Midbrain (tissue), 1 donor: ENCODE measurements at places on chromosomes 7 and 10.

DNA sequence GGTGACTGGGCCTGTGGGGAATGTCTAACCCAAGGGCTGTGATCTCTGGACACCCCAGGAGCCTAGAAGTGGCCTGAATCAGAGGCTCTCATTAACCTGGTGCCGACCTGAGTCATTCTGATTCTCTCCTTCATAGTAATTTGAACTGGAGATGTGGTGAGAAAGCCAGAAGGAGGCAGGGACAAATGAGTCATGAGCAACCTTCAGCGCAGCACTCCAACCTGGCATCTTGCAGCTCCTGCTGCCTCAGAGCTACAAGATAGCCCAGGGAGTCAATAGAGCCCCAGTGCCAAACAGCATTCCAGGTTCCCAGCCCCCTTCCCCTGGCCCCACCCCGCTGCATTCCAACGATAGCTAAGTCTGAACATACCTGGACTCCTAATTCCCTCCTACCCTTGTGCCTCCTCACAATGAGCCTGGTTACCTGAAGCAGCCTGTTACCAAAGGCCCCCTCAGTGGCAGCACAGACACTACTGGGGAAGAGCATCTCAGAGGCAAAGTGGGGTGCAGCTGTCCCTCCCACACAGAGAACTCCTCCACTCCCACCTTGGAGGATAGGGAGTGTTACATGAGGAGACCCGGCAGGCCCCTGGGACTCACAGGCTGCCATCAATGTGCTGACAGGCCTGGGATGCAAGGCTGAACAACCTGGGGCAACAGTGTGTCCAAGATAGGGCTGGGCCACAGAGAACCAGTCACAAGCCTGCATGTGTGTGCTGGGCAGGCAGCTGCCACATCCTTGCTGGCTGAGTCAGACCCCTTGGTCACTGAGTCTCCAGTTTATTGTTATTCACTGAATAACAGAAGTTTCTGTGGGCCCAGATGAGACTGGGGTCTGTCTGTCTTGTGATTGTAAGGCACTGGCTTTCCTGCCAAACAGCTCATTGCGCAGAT, 76.8 kb upstream of the LEP start:
- no peak for DNase-seq

GRCh38 chr7:767580-767940, 40.5 kb upstream of the PRKAR1B start:
- DNase-seq: no peak

GRCh38 chr7:148697256-148698006, 1.3 kb upstream of the CUL1 start:
- no peak for DNase-seq

DNA sequence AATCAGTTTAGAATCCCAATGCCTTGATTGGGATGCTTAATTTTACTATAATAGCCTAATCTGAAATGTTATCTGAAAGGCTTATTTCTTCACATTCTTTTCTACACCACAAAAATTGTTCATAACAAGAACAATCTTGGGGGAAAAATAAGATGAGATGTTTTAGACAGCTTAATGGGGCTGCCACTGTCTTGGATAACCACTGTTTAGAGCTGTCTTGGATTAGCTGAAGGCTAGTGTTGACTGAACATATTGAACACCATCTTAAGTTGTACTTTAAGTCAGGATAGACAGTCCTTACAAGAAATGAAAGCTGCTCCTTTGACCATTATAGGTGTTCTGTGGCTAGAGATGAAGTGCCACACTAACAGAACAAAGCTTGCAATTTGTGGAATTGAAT, 501.3 kb downstream of the GFRA1 start:
- DNase-seq: no peak

DNA sequence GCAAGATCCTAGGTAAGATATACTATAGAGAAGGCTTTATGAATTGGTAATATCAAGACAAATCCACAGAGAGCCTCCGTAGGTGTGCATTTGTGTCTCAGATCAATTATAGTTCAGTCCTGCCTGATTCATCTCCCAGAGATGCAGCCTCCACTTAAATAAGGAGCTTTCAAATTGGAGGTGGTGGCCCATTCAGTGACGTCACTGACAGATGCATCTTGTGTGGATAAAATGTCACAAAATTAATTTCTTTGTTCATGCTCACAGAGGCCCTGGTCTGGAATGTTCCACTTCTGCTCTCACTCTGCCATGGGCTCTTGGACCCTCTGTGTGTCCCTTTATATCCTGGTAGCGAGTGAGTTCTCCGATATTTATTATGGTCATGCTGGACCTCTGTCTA, 157.1 kb upstream of the PRSS58 start:
- DNase-seq: no peak

DNA sequence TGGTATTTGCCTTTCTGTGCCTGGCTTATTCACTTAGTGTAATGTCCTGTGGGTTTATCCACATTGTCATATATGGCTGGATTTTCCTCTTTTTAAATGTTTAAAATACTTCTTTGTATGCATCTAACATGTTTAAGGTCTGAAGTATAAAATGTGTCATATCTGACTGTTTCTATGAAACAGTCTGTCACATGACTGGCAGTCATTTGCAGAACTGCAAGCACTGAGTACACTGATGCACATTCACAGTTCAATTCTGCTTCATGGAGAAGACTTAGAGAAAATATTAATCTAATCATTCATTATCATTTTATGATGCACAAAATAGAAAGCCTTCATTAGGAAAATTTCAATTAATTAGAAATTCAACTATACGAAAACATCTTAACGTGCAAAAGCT, 119.7 kb upstream of the PRSS58 start:
- DNase-seq: no peak

DNA sequence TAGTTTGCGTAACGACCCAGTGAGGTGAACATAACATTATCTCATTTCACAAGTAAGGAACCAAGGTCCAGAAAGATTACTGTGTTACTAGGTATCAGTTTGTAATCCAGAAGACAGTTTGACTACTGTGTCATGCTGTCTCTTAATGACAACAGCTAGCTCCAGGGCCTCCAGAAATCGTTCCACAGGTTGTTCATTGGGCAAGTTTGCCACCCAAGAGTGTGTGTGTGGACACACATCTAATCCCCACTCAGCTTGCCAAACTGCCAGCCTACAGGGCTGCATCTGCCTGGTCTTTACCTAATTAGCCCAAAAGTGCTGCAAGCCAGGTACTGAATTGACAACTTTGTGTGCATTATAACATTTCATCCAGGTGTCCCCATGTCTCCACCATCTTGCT, 27.9 kb upstream of the SLC16A12 start:
- no peak for DNase-seq

GRCh38 chr7:66331883-66332282, 126.7 kb downstream of the TPST1 start:
- DNase-seq: no peak

- DNase-seq: no peak
These were observed 2.4 kb downstream of the MOGAT3 start for GRCh38 chr7:101198476-101198875.

- DNase-seq: no peak
These were observed 896 bp upstream of the GNG11 start for GRCh38 chr7:93920496-93921182.

- no peak for DNase-seq
These were observed 1.3 kb upstream of the C10orf67 start for GRCh38 chr10:23345861-23346260.

DNA sequence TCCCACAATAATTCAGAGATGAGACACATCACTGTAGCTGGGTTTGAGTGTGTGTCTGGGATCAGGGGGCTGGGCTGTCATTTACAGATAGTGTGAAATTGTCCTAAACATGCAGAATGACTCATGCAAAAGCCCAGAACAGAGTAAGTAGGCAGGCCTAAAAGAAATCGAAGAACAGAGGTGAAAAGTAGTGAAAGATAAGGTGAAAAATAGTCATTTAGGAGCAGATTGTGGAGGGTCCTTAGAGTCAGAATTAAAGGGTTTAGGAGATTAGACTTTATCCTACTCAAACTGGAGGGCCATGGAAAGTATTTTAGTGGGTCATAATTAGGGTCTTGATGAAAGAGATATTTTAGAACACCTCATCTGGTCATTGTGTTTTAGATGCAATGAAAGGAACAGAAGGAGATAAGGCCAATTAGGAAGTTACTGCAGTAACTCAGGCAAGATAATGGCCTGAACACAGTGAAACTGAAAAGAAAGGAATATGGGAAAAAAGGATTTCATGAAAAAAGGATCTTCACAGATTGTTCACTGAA, 58.3 kb upstream of the NEBL start:
- no peak for DNase-seq

DNA sequence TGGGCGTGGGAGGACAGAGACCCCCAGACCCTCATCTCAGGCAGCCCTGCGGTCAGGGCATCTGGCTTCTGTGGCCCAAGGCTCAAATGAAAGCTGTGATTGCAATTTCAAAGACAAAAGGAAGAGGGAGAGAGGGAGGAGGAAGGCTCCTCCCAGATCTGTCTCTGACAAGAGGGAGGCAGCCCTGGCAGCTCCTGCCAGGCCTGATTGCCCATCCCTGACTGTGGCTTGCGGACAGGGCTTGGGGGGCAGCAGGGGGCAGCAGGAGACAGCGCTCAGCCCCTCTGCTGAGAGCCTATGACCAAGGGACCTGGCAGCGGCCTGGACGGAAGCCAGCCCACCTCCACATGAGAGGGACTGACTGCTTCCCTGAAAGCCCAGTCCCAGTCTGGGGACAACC, 91.8 kb downstream of the PTPRN2 start:
- DNase-seq: no peak

GRCh38 chr10:113049881-113050280, 99.8 kb downstream of the TCF7L2 start:
- DNase-seq: no peak

GRCh38 chr7:77293046-77293445, 93.4 kb upstream of the FGL2 start:
- no peak for DNase-seq

GRCh38 chr7:158966780-158967390, 110.5 kb downstream of the DYNC2I1 start:
- no peak for DNase-seq

GRCh38 chr10:16470747-16471146, 33.9 kb downstream of the PTER start:
- DNase-seq: no peak

GRCh38 chr10:46228563-46229071, 58.2 kb upstream of the ANTXRL start:
- peak; percentile 68 for DNase-seq

DNA sequence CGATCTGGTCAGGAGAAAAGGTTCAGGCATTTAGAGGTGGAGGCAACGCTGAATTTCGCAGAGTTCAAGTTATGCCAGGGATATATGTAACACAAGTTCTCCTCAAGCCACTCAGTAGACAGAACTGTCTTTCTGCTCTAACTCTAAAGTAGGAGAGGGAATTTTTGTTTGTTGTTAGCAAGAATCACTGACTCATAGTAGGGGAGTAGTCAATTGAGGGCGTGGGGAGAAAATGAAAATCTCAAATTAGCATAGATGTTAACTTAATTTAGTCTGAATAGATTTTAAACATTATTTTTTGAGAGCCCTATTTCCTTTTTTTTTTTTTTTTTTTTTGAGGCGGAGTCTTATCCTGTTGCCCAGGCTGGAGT, 34.6 kb downstream of the PSMC2 start:
- no peak for DNase-seq

DNA sequence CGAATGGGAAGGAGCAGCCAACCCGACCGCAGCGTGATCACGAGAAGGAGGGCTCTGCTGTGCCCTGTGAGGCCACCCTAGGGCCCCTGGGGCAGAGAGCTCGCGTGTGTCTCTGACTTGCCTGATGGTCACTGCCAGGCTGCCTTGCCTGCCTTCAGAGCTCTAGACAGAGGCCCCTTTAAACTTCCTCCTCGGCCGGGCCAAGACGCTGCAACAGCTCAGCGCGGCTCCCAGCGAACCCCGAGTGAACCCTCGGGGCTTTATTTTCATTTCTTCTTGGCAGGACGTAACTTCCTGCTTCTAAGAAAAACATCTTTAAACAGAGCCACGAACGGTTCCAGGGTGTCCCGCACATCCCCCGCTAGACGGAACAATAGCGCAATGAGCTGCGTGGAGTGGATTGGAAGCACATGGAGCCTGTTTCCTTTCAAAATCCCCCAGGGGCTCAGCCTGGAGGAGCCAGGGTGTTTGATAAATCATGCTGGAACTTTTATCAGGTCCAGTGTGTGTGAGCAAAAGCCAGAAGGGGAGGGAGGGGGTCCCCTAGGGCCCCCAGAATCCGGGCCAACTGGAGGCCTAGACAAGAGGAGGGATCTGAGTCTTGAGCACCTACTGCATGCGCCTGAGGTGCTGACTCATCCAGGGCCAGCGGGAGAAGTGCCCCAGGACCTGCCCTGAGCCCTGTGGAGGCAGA, 134.1 kb upstream of the GDF10 start:
- peak; percentile 58 for DNase-seq

GRCh38 chr10:79028451-79029010, 40.2 kb upstream of the ZMIZ1 start:
- no peak for DNase-seq

DNA sequence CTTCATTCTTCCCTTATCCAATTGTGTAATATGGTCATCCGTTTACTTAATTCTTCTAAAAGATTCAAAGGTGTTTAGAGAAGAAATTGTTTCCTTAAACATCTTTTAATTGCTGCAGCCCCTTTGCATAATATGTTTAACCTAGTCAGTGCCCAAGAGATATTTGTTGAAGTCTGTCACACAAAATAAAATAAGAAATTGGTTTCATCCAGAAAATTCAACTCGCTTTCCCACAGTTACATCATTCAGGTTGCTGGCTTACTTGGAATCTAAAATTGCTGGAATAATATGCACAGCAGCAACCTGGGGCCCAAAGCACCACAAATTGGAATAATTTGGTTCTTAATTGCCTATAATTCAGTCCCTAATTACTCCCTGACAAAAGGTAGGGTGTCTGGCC, 155.1 kb upstream of the ETV1 start:
- no peak for DNase-seq

GRCh38 chr7:131057015-131057793, 270.5 kb upstream of the MKLN1 start:
- DNase-seq: peak; percentile 38

DNA sequence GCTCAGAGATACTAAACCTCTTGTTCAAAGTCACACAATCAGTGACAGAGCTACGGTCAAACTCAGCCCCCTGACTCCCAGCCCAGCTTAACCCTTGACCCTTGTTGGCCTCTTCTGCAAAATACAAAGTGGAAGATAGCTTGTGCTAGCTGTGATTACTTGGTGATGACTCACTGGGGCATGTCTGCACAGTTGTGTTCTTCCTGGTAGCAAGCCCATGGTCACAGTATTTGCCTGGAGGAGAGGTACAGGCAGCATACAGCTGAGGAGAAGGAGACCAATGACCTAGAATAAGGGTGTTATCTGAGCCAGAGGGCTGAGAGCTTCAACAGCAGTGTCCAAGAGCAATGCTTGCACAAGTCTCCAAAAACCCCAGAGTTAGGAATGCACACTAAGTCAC, 5.7 kb upstream of the HSPA12A start:
- no peak for DNase-seq

GRCh38 chr10:73841061-73841421, 29.6 kb upstream of the NDST2 start:
- DNase-seq: no peak
